Kidney tubule cell (primary cell): ENCODE measurements at places on chromosomes 3 and 15.

GRCh38 chr3:77539677-77540076 is 499.8 kb downstream of the ROBO2 start:
- DNase-seq: peak; percentile 10

DNA sequence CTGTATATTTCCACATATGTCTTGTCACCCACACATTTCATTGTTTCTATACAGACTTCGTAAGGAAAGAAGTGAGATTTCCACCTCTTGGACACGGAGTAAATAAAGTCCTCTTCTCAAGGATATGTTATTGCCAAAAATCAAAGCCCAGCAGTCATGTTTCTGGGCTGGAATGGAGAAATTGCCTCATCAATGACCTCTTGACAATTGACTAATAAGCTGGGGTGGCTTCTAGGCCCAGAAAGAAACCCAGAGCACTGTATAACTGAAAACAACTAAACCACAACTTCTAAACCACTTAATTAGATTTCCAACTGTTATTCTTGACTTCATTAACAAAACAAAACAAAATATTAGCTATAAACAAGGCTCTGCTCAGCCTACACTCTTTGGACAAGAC is 56.4 kb upstream of the SLC24A5 start:
- DNase-seq: no peak

- no peak for DNase-seq
Observed at GRCh38 chr3:38379201-38379770, 32.7 kb downstream of the XYLB start.

DNA sequence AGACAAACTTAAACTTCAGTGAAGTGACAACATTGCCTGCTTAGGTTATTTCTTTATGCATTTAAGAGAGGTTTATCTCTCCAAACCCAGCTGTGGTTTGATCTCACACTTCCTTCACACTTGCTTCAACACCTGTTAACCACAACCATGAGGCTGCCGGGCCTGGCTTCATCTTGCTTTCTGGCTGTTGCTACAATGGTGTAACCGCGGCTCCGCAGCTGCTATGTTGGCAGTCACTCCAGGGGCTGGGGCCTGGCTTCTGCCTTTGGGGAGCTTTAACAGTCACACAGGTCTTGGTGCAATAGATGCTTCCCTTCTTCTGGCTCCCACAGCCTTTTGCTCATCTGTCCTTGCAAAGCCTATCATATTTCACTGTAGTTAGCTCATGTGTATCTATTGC is 72.9 kb upstream of the MNS1 start:
- no peak for DNase-seq

GRCh38 chr3:114706591-114707232 is 412.9 kb downstream of the TIGIT start:
- DNase-seq: peak; percentile 92

GRCh38 chr15:25504307-25504706 is 65.5 kb upstream of the UBE3A start:
- peak; percentile 9 for DNase-seq

DNA sequence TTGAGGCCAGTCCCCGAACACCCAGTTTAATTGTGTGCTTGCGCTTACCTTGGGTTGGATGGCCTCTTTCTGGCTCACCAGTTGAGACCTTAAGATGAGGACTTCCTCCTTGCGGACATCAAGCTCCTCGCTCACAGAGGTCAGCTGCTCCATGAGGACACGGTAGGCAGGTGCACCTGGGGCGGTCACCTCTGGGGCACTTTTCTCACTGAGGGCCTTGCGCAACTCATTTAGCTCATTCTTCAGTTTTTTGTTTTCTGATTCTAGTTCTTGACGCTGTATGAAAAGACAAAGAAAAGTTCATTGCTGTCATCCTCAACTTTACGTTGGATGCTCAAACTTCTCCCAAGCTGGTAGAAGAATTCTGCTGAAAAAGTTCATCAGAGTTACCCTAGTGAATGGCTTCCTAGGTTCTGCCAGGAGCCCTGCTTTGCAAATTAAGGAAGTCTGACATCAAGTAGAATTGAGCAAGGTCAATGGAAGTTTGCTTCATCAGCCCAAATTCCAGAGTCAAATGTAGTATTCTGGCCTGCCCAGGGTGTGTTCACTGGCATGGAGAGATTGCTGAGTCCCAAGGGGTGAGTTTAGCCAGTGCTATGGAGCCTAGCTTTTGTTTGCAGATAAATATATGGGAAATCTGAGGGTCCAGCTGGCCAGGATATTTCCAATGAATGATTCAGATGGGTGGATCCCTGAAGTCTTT is 55.8 kb upstream of the MYO5C start:
- no peak for DNase-seq

GRCh38 chr3:110344487-110344886 is 727.1 kb upstream of the NECTIN3 start:
- no peak for DNase-seq

- peak; percentile 72 for DNase-seq
Observed at GRCh38 chr15:95105229-95105628, 873.9 kb downstream of the MCTP2 start.

GRCh38 chr3:122094125-122094524 is 39.0 kb downstream of the CD86 start:
- DNase-seq: no peak

GRCh38 chr15:29067949-29068348 is 182.2 kb downstream of the APBA2 start:
- DNase-seq: no peak

DNA sequence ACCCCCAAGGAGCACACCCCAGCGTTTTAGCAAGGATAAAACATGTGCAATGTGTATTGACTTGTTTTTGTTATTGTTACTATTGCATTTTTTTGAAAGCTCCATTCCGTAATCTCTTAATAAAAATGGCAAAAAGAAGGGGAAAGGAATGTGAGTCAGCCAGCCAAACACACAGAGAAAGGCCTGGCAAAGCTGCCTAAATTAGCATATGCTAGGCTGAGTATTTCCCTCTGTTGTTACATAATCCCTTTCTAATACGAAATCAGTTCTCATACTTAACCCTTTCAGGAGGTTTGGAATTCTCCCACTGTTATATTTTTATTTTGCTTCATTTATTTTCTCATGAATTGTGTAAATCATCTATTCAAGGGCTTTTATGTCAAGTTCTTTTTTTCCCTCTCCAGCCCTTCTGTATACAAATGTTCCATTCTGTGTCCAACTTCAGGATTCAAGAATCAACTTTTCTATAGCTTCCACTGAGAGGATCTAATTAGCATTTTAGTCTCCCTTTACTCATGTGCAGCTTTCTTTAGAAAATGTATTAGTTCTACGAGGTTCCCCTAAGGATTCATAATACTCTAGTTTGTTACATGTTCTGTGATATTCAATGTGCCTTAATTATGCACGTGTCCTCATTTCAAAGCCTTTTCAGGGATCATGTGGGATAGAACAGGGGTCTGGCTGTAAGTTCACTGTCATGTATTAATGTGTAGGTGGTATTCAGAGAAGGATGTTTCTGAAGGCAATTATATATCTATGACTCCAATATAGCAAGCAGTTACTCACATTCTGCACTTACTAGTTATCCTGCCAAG is 9.2 kb downstream of the CADM2 start:
- no peak for DNase-seq

DNA sequence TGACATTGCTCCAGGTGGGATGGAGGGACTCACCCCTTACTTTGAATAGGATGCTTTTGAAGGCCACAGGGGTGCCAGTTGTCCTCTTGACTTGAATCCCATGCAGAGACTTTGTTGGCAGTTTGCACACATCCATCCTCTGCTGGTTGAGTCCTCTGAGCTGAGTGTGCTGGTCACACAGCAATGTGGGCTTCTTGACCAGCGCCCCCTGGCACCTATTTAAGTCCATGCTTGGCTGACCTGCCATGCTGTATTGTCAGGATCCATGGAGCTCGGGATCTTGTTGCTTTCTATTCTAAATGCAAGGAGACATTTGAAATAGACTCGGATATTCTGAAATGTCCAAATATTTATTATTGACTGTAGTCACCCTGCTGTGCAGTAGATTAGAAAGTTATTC is 19.8 kb downstream of the RAB7A start:
- DNase-seq: no peak

DNA sequence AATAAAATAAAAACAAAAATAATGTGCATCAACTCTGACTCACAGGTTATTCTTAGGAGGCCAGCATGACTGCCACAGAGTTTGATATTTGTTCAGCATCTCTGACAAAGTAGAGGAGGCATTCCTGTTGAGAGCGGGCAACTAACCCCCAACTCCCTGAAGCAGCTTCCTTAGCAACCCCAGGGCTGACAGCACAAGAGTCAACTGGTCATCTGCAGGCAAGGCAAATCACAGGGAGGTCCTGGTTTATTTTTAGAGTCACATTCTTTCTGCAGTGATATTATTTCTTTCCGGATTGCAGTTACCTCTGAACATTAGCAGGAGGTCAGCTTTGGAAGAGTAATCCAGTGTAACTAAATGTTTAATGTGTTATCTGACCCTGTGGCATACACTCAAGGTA is 273.0 kb downstream of the PLCL2 start:
- DNase-seq: peak; percentile 73

DNA sequence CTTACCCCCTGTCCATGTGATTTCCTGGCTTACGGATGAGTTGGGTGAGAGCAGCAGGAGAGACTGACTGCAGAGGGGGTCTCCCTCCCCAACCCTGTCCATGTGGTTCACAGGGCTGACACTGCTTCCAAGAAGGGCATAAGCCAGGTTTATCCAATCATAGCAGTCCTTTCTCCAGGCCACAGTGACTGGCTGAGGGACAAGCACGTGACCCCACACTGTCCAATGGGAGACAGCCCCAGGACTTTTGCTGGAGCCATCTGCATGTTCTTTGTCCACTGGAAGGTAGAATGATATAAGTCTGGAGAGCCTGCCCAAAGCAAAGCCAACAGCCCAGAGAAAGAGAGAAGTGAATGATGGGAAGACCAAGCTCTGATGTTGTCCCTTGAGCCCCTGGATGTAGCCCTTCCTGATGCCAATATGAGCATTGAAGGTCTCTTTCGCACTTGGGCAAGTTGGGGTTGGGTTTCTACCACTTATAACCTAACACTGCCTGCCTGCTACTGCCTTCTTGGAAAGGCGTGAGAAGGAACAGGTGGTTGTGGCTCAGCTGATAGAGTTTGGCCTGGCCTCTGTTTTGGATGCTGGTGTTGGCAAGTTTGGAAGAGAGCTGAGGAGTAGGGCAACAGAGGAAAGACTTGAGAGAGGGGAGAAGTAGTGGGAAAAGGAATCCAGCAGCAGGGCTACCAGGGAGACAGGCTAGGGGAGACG is 41.3 kb upstream of the GRIP2 start:
- no peak for DNase-seq

DNA sequence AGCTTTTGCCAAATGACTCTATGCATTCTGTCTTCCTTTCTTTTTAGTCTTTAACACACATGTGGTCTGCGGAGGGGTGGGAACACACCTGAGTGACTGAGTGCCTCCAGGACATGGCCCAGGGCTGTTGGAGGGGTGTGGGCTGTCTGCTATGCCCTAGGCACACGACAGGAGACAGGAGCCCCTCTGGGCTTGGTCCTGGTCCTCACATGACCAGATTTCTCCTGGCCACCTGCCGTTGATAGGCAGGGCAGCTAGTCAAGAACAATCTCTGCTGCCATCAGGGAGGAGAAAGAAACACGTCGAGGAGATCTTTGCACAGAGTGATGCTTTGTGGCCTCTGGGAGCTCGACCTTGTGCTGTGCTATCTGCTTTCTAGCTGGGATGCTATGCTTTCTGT is 176.6 kb downstream of the KLF13 start:
- DNase-seq: no peak

- DNase-seq: no peak
Observed at GRCh38 chr3:128455786-128456748, 10.6 kb downstream of the DNAJB8 start.

- DNase-seq: no peak
Observed at GRCh38 chr3:12670365-12671119, 6.6 kb upstream of the RAF1 start.

DNA sequence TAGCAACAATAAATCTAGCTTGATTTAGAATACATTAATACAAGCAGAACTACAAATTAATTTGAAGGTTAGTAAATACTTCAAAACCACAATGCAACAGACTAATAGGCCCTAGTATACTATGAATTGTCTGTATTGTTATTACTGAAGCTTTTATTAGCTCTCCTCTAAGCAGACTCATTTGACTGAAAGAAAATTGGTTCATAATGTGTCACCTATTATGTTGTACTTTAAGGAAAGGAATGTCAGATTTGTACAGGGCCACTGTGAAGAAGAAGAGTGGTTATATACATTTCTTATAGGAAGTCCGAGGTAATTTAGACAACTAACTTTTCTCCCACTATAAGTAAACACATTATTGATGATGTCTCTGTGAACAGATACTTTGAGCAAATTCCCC is 954.5 kb downstream of the ZPLD1 start:
- DNase-seq: peak; percentile 32

GRCh38 chr3:115246461-115247020 is 99.5 kb upstream of the ZBTB20 start:
- no peak for DNase-seq

GRCh38 chr3:37944391-37944842 is 46.2 kb upstream of the VILL start:
- DNase-seq: peak; percentile 46

DNA sequence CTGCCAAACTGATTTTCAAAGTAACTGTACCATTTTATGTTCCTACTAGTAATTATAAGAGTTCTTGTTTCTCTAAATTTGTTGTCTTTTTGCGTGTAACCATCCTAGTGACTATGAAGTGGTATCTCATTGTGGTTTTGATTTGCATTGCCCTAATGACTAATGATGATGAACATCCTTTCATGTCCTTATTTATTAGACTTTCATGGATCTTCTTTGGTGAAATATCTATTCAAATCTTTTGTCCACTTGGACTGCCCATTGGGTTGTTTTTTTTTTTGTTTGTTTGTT is 3.6 kb downstream of the OXSR1 start:
- DNase-seq: peak; percentile 39

DNA sequence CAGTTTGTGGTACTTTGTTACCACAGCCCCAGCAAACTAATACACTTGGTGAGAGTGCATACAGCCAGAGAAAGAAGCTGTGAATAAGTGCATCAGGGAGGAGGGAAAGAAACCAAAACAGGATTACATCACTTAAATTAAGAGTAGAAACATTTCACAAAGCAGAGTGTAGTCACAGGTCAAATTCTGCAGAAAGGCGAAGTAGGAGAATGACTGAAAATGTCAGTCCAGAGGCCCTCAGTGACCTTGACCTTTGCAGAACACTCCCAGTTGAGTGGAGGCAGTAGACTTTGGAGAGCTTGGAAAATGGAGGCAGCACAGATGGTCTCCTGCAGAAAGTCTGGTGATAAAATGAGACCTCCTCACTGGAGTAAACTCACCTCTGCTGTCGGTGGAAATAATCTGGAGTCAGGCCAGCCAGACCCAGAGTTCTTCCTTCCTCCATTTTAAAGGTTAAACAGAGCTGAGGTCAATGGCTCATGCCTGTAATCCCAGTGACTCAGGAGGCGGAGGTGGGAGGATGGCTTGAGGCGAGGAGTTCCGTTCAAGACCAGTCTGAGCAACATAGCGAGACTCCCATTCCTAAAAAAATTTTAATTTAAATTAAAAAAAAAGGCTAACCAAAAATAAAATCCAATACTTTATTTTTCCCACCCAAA is 5.0 kb downstream of the CD86 start:
- no peak for DNase-seq

- DNase-seq: no peak
Observed at GRCh38 chr15:68593341-68593740, 14.5 kb downstream of the CORO2B start.

GRCh38 chr3:192174283-192174682 is 553.1 kb downstream of the FGF12 start:
- DNase-seq: no peak
